ENCODE measurements at places on chromosomes 1 and 21.

GRCh38 chr1:246221485-246222255, 285.4 kb downstream of the SMYD3 start:
- DNase-seq: no peak

GRCh38 chr1:36108314-36108713, 16.7 kb downstream of the COL8A2 start:
- DNase-seq: no peak

GRCh38 chr1:10046356-10047085, 13.8 kb downstream of the UBE4B start:
- no peak for DNase-seq

DNA sequence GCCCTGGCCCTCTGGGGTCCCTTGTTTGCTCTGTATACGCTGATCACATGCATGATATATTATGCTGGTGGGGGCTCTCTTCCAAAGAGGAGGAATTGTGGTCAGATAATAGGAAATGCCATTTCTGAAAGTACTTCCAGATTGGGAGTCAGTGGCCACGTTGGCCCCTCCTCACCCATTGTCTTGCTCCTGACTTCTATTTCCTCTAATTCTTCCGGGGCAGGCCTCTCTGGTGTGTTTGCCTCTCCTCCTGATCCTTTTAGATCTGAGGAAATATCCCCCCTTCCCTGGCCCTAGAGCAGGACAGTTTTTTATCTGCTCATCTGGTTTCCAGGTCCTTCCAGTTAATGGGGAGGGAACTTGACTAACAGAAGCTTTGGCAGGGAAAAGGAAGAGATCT, 2.9 kb downstream of the VANGL2 start:
- DNase-seq: no peak

DNA sequence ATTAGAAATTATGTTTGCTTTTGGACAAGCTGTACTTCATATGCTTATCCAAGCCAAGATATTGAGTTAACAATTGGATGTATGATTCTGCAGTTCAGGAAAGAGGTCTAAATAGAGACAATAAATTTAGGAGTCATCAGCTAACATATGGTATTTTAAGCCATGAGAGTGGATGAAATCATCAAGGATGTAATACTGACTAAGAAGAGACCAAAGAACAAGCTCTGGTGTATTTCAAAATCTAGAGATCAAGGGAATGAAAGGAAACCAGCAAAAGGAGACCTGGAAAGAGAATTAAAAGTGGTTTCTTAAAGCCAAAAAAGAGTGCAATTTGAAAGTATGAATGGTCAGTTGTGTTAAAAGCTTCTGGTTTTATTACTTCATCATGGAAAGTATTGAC, 183.6 kb upstream of the BEND5 start:
- no peak for DNase-seq

DNA sequence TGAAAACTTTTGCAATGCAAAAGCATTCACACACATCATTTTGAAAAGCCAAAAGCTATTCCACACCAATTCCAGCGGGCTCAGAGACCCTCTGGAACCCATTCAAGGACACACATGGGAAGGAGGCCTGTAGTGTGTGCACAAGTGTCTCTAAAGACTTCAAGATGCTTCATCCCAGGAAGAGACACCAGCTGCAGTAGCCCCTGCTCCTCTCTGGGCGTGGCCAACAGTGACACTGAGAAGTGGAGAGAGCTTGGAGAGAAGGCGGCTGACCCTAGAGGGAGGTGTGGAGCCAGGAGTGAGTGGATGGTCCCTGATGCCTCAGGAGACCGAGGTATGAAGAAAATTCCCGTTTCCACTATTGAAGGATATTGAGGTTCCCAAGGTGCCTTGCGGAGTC, 14.9 kb upstream of the TNNI1 start:
- DNase-seq: no peak

GRCh38 chr1:119275145-119276134, 93.1 kb upstream of the HAO2 start:
- no peak for DNase-seq

DNA sequence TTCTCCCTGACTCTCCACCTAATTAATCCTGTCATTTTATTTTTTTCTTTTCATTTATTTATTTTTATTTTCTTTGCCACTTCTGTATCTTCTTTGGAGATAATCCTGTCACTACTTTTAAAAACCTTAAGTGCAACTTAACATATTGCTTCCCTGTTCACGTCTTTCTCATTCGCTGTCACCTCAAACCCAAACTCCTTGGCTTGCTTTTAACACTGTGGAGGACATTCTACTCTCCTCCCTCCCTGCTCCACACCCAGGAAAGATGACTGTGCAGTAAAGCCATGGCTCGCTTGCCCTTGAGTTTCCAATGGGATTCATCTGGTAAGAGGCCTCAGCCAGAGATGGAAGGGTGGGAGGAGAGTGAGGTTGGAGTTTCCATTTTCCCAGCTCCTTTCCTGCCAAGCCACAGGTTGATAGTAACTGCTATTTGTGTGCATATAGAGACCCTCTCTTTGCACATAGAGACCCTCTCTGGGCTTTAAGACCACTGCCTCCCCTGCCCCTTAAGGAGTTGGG, 6.4 kb upstream of the BRWD1 start:
- DNase-seq: no peak

DNA sequence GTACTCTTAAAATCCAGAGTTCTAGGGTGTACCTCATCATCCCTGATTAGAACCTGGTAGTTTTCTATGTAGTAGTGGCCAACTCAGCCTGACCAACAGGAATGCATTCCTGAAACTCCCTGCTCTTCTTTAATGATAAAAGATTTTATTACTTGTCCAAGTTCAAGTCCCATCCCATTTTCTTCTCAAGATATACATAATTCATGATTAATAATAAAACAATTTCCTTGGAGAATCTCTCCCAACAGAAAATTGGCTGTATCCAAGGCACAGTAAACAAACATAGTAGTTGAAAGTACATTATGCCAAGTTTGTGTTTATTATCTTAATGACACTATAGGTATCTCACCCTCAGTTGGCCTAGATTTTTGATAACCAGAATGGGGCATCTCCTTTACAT, 714.1 kb upstream of the ADAMTS5 start:
- no peak for DNase-seq

DNA sequence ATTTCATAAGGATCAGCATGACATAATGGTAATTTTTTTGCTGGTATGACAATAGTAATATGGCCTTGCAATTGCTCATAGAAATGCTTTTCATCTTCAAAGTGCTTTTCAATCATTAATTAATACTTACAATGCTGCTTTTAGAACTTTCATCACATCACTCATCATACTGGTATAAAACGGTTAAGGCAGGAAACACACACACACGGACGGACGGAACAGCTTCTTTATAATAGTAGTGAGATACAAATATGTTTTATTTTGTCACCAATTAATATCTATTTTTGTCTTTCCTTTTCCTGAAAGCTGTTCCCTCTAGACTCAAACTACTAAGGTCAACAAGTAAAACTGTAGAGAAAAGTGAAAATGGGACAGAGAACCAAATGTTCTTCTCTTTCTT, 353.9 kb upstream of the PKN2 start:
- no peak for DNase-seq

- DNase-seq: no peak
These were observed 413.9 kb downstream of the DUSP10 start for GRCh38 chr1:221327954-221328353.

- DNase-seq: no peak
These were observed 15.4 kb downstream of the C1orf198 start for GRCh38 chr1:230852959-230853358.

DNA sequence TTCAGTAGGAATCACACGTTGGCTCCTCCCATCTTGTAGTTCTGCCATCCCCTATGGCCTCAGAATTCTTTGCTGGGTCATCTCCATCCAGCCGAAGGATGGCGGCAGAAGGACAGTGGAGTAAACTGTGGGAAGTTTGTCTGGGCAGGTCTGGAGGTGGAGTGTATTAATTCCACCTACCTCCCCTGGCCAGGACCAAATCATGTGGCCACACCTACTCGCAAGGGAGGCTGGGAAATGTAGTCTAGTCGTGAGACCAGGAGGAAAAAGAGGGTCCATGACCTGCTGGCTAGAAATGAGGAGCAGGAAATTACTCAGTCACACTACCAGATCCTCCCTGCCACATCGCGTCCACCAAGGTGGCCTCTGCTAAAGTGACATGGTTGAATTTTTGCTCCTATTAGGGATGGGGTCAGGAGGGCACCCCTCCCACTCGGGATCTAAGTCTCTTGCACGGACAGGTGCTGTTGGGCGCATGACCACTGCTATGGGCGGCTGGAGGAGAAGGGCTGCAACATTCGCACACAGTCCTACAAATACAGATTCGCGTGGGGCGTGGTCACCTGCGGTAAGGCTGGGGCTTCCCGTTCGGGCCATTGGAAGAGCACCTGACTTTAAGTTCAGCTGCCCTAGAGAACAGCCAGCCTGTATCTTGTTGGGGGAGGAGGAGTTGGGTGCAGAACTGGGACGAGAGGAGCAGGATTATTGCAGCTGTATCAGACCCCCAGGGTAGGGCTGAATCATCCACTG, 19.5 kb downstream of the PLA2G5 start:
- no peak for DNase-seq
